ENCODE measurements at places on chromosomes 11 and 22.

DNA sequence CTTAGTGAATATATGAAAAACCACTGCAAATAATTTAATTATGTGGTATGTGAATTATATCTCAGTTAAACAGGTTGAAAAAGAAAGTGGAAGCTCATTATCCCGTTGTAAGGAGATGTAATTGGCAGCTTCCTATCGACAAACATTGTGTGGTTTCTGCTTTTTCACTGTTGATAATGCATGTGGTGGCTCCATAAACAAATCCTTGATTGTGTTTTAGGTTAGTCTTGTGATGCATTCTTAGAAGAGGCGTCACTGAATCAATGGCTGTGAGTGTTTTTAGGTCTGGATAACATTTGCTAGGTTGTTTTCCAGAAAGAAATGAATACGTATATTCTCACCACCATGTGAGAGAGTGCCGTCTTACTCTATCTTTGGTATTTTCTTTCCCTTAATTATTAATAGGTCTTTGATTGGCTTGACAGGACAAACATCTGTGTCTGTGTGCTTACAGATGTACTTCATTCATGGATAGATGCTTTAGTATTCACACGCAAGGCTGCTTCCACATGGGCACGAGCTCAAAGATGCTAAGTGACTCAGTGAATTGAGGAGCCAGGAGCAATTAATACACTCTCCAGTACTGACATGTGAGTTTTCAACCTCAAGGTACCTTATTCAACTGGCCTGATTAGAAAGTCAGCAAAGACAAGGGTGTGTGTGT, 166.7 kb downstream of the TBC1D22A start:
- DNase-seq: no peak

DNA sequence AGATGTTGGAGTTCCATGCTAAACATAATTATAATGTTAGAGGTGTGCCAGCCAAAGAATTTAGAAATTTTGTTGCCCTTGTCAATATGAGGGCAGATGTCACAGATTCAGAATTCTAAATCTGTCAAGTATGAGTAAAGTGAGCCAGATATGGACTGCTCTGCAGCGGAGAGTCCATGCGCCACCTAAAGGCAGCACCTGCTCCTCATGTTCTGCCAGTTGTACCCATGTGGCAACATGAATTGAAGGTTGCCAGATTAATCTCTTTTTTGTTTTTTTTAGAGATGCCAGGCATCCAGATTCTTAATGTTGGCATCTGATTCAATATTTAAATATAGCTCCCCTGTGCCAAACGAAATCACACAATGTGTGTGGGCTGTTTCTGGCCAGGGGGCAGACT, 678.6 kb upstream of the ANO5 start:
- no peak for DNase-seq

DNA sequence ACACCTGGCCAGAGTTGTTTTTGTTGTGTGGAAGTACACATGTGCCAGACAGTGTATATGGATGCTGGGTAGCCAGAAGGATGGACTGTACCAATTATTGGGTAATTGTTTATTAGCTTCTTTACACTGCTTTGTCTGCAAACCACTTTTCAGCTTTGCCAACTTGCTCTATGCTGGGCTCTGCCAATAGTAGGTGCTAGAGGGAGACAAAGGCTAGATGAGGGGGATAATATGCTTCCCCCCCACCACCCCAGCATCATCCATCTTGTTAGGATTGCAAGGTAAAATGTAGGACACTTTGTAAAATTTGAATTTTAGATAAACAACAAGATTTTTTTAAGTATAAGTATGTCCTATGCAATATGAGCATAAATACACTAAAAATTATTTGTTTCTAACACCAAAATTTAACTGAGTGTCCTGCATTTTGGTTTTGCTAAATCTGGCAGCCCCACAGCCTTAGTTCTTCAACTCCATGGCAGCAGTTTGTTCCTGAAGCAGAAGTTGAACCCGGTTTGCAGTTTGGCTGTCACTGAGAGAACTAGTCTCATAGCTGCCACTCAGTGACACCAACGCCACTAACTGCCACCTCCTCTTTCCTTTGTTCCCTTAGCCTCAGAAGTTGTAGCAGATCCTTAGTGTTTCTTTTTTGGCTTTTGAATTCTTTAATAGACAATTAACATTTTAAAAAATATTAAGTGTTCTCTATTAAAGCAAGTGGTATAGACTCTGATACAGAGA, 78.8 kb downstream of the CCDC81 start:
- no peak for DNase-seq

DNA sequence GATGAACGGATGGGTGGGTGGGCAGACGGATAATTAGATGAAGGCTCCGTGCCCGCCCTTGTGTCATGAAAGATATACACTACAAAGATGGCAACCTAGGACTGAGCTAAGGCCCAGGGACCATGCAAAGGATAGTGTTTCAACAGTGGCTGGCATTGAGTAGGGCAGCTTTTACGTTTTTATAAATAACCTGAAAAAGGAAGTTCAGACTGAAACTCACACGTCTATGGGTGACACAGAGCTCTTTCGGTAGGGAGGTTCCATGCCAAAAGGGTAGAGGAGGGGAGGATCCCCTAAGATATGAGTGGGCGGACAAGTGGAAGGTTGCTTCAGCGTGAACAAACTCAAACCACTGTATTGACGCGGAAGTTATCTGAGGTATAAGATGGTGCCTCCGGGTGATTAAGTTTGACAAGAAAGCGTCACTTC, 90.5 kb downstream of the UBASH3B start:
- no peak for DNase-seq

GRCh38 chr11:45022294-45023064, 71.8 kb upstream of the TP53I11 start:
- DNase-seq: no peak

DNA sequence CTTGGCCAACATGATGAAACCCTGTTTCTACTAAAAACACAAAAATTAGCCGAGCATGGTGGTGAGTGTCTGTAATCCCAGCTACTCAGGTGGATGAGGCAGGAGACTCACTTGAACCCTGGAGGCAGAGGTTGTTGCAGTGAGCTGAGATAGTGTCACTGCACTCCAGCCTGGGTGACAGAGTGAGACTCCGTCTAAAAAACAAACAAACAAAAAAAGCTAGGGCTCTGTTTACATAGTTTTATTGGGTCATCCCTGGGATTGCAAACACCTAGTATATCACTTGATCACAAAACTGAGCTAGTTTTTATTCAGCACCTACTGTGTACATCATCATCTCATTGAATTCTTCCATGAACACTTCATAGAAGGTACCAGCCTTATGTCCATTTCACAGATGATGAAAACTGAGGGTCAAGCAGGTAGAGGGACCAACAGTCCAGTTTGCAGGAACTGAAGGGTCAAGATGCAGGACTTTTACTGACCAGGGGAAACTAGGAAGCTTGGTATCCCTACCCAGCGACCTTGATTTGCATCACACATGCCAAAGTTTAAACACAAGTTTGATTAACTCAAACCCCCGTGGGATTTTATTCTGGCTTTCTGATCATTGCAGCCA, 9.2 kb upstream of the MRTFA start:
- no peak for DNase-seq

GRCh38 chr11:1924181-1924580, 4.7 kb downstream of the TNNT3 start:
- DNase-seq: no peak

GRCh38 chr11:10777806-10778205, 26.8 kb downstream of the CTR9 start:
- no peak for DNase-seq

GRCh38 chr11:19951558-19952115, 208.6 kb downstream of the DBX1 start:
- DNase-seq: no peak

DNA sequence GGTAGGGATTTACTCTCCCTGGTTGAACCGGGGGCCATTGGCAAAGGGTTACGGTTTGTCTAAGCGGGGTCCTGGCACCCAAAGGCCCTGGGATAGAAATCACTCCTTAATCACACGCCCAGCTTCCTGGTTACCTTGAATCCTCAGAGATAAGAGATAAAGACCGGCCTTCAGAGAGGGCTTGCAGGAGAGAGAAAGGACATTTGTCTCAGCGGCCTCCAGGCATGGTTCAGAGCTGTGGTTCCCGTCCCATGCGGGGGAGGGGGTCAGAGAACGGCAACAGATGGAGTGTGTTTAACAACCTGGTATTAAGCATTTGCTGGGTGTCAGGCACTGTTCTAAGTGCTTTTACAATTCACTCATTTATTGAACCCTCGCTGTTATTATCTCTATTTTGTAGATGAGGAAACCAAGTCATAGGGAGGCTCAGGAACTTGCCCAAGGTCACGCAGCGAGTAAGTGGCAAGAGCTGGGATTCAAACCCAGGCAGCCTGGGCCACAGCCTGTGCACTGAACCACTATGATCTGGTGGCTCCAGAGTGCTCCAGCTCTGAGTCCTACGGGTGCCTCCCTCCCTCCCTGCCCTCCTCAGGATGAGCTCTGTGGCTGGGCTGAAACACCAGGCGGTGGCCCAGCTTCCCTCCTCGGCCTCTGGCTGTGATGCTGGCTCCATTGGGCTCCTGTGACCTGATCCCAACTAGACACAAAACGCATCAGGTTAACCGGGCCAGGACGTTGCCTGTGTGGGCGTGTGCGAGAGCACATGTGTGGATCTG, 18.6 kb downstream of the LRRC10B start:
- no peak for DNase-seq

GRCh38 chr22:46183733-46184132, 33.4 kb downstream of the PPARA start:
- no peak for DNase-seq

DNA sequence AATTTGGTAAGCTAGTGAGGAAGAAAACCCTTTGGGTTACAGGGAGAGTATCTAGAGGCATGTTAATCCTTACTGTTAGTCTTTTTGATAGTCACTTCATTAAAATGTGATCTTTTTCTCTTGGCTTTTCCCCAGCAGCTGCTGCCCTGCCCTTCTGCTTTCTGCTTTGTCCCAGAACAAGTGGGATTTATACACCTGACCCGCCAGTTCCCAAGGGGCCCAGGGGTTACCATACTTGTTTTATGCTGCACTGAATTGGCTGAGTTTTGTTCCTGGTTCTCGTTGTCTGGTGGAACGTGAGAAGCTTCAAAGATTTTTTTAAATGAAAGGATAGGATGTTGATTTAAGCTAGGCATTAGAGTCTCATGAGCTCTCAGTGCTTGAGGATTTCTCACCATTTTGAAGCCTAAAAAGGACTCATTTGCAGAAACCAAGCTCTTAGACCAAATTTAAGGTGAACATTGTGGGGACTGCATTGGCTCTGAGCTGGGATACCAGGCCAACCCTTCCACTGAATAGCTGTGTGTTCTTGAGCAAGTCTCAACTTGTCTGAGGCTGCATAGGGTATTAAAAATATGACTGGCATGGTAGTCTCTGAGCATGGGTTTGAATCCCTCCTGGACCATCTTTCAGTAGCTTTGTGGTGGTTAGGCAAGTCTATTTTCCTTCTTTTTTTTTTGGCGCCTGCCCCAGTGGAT, 6.6 kb downstream of the LIMK2 start:
- DNase-seq: no peak

- DNase-seq: no peak
Observed at GRCh38 chr11:130023204-130023603, 20.6 kb upstream of the PRDM10 start.

- DNase-seq: no peak
Observed at GRCh38 chr22:39690881-39691605, 120.5 kb downstream of the CACNA1I start.

GRCh38 chr11:35144806-35145205, 5.8 kb downstream of the CD44 start:
- no peak for DNase-seq

DNA sequence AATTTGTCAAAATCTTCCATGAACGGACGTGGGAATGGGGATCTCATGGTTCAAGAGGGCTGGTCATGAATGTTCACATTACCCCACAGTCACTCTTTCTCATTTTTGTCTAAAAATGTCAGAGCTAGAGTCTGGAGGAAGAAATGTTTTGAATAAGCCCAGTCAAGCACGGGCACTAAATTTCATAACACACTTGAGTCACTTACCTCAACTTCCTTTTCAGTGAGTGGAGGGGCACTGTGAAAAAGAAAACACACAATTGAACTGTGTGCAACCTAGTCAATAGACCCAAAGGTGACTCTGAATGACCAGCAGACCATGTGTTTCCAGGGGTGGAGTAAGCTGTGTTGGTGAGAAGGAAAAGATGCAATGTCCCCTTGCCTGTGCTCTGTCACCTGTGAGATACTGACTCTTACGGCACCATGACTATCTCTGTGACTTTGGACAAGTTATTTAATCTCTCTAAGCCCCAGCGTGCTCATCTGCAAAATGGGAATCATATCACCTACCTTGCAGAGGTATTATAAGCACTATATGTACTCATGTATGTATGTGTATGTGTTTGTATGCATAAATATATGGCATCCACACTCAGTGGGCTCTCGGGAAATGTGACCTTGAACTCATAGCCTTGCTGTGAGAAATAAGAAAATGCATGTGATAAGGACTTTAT, 38.2 kb upstream of the LYVE1 start:
- no peak for DNase-seq

GRCh38 chr11:32163557-32163956, 72.7 kb downstream of the RCN1 start:
- DNase-seq: no peak

- DNase-seq: no peak
Observed at GRCh38 chr22:30043161-30043560, 37.1 kb upstream of the HORMAD2 start.

- no peak for DNase-seq
Observed at GRCh38 chr22:41584881-41585280, 4.8 kb downstream of the PMM1 start.

- no peak for DNase-seq
Observed at GRCh38 chr22:32202539-32203180, 2.2 kb downstream of the RFPL2 start.

DNA sequence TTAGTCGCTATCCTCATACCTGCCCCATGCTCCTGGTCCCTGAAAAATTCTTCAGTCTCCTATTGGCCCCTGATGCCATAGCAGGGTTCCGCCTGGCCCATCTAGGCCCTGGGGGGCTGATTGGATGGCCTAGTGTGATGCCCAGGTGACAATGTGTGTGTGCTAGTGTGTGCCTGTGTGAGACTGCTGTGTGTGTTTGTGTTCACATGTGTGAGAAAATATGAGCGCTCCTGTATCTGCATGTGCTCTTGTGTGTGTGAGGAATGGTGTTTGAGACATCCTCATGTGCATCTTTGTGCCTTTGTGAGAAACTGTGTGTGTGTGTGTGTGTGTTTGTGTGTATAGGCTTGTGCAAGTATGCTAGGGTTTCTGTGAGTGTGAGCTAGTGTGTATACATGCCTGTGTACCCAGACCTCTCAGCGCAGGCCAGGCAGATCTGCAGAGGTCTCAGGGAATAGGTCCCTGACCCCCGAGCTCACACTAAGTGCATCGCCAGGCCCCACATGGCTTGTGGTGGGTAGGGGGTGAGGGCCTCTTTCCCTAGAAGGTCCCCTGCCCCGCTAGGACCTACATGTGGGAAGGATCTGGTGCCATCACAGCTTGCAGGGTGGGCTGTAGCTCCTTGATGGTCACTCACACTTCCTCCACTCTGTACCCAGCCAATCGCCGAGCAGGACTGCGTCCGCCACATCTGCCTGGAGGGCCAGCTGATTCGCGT, 64.6 kb downstream of the OTOG start:
- no peak for DNase-seq

- no peak for DNase-seq
Observed at GRCh38 chr22:31122532-31123291, at the start of gene INPP5J. Gene INPP5J, plus strand, starts transcription at chr22:31122966. Its CDS starts 49 bp downstream, at chr22:31123015.
